ENCODE measurements at places on chromosomes 1 and 21. TPM values are rescaled to one million over a fixed set of nuclear protein-coding genes. Genes with fewer than 3 reads are reported as not detected.

DNA sequence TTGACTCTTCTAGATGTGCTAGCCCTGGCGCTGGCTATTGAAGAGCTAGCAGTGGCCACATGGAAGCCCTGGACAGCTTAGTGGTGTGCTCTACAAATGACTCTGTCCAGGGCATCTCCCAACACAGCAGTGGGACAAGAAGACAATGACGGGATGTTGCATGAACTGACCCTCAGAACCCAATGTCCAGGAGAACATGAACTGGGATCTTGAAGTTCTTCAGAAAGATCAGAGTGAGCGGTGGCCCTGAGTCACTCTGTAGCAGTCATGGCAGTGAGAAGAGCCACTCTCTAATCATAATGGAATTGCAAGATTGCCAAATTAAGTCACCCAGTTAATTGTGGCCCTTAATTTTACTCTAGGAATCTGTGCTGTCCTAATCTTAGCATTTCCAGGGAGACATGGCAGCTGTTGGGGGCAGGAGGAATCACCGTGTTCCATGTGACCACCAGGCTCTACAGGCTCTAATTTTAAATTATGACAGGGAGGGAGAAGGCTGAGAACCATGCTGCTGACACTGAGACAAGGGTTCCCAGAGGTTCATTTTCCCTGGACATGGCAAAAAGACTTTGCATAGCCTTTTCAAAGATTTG, 10.2 kb upstream of the OBSCN start:
- no peak for DNase-seq
- H3K4me1 ChIP-seq = no peaks in the 10 kb centered on the region
- no peak overlapping the region for H3K27ac ChIP-seq
- H3K36me3 ChIP-seq = no peaks in the 10 kb centered on the region

DNA sequence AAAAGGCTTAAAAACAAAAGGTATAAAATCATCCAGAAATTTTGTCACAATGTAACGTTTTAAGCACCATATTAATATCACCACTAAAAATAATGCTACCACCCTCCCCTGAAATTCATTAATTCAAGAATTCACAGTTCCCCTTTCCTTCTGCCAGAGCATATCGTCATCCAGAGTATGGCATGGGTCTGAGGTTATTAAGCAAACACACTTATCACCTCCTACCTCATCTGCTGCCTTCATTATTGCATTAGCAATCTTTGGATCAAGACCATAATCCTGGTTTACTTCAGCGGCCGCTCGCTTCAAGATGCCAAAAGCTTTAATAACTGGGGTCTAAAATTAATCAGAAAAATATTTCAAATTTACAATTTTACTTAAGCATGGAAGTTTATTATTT, 6.2 kb downstream of the FH start:
- DNase-seq = no peak
- H3K36me3 ChIP-seq = peaks cover 59% of the 10 kb centered on the region
- H3K27me3 ChIP-seq = no peaks in the 10 kb centered on the region

DNA sequence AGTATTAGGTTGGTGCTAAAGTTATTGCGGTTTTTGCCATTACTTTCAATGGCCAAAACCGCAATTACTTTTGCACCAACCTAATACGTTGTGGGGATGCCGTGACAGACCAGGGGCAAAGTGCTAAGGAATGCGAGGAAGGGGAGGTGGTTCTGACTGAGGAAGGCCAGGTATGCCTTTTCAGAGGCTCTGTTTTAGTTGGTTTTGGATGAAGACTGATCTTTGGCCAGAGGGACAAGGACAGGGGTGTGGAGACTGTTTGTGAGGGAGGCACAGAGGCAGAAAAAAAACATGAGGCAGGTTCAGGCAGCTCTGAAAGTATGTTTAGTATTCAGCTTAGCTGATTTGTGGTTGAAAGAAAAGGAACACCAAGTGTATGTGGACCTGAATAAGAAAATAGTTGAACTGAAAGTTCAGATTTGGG, 358.2 kb downstream of the RPS6KC1 start:
- H3K27me3 ChIP-seq = peaks cover 61% of the 10 kb centered on the region
- no peaks in the 10 kb centered on the region for H3K36me3 ChIP-seq

GRCh38 chr1:81238129-81238528, 562.6 kb upstream of the ADGRL2 start:
- no peaks in the 10 kb centered on the region for H3K36me3 ChIP-seq
- H3K27ac ChIP-seq = no peak overlapping the region
- H3K4me1 ChIP-seq = no peaks in the 10 kb centered on the region
- H3K4me3 ChIP-seq = peak overlapping the region; percentile 26
- H3K27me3 ChIP-seq = peaks cover 47% of the 10 kb centered on the region

The LRRC3 gene
- total RNA-seq = 4.1 TPM

- H3K27ac ChIP-seq = no peak overlapping the region
- DNase-seq = peak; percentile 15
- H3K4me3 ChIP-seq = no peak overlapping the region
- H3K36me3 ChIP-seq = no peaks in the 10 kb centered on the region
These were observed 21.5 kb downstream of the NFYC start for GRCh38 chr1:40712997-40713396.

DNA sequence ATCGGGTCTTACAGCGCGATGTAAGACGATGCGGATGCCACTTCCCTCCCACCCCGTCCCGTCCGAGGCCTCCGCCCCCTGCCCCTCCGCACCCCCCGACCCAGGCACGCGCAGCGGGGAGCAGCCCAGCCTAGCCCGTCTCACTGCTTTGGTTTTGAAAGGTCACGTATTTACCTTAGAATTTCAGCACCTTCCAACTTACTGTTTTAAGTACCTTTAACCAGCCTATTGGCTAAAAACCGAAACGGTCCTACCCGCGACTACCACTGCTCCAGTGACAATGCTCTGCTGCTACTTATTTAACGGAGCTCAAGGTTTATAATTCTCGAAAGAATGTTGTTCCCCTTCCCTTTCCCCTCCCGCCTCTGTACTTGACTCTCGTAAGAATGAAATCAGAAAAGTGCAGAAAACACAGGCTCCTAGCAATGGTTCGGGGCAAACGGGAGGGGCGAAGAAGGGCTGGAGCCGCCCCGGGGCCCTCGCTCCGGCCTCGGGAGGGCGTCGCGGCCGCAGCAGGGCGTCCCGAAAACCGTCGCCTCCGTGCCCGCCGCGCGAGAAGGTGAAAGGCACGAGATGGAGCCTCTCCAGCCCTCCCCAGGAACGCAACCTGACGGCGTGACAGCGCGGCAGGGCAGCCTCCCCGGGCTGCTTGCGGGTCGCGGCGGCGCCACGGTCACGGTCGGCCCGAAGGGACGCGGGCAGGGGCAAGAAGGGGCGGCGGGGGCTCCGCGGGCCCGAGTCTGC, 667 bp downstream of the TMEM50B start:
- DNase-seq = peak; percentile 33
- H3K4me1 ChIP-seq = no peaks in the 10 kb centered on the region
- H3K27ac ChIP-seq = peak overlapping the region; percentile 67
- no peaks in the 10 kb centered on the region for H3K36me3 ChIP-seq

DNA sequence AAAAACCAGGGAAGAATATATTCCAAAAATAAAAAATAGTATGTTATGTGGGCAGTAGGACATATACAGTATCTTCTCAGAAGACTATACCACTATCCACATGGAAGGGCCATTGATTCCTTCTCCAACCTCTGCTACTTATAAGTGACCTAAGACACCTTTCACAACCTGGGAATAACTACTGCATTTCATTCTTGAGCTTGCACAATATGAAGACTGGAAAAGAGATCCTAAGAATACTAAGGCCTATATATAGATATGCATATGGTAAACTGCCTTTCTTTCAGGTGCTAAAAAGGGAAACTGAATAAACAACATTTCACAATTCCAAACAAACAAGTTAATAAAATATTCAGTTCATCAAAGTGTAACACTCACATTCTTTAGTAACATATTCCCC, 32.0 kb upstream of the SDC3 start:
- no peak overlapping the region for H3K27ac ChIP-seq
- H3K4me3 ChIP-seq = no peak overlapping the region
- no peaks in the 10 kb centered on the region for H3K27me3 ChIP-seq
- peaks cover 66% of the 10 kb centered on the region for H3K36me3 ChIP-seq

- no peaks in the 10 kb centered on the region for H3K27me3 ChIP-seq
- no peak overlapping the region for H3K27ac ChIP-seq
- H3K4me3 ChIP-seq = peak overlapping the region; percentile 89
These were observed 812 bp downstream of the CACHD1 start for GRCh38 chr1:64470665-64471217.

DNA sequence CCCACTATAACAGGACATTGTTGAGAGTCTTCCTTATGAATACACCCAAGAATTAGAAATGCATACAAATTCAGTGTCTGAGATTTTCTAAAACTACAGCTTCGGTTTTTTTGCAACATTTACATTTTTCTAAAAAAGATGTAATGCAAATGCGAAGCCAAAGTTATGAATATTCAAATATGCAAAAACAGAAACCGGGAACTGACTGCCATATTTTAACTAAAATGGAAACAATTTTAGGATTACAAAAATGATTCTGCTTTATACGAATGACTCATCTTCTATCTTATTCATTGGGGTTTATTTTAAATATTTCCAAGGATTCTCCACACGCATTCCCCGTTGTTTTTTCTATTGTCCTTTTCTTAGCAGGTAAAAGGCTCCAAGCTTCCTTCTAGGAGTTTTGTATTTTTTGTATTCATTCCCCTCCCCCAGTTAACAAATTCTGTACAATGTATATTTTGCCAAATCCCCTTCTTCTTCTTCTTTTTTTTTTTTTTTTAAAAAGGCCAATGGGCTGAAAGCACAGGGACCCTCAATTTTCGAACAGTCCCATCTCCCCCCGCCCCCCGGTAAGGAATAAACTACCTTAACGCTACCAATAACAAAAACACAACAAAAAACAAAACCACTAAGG, 1.0 kb downstream of the ARPC5 start:
- H3K27ac ChIP-seq = peak overlapping the region; percentile 71
- peak overlapping the region; percentile 93 for H3K4me3 ChIP-seq
- peaks cover 32% of the 10 kb centered on the region for H3K4me1 ChIP-seq
- peaks cover 16% of the 10 kb centered on the region for H3K36me3 ChIP-seq

GRCh38 chr1:89171067-89171438, 4.8 kb downstream of the GBP7 start:
- H3K27ac ChIP-seq = no peak overlapping the region
- H3K36me3 ChIP-seq = no peaks in the 10 kb centered on the region
- no peak overlapping the region for H3K4me3 ChIP-seq

The ADGRL4 gene
- not detected for total RNA-seq

DNA sequence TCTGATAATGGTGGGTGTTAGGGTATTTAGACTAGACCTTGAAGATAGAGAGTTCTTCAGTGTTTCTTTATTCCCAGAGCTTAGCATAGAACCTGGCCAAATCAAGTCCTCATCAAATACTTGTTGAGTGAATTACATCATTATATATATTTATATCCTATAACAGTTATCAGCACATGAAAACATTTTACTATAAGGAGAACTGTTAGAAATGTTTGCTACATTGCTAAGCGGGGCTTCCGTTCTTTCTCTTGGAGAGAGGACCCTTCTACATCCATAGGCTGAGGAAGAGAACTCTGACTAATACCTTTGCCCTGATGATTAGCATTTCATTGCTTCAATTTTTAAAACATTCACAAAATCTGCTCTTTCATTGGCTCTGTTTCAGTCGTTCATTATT, 66.5 kb upstream of the NBL1 start:
- no peaks in the 10 kb centered on the region for H3K36me3 ChIP-seq
- no peak overlapping the region for H3K27ac ChIP-seq
- no peak overlapping the region for H3K4me3 ChIP-seq
- no peaks in the 10 kb centered on the region for H3K27me3 ChIP-seq
- H3K4me1 ChIP-seq = no peaks in the 10 kb centered on the region
- no peak for DNase-seq

- no peak overlapping the region for H3K27ac ChIP-seq
- no peaks in the 10 kb centered on the region for H3K36me3 ChIP-seq
- peaks cover 5% of the 10 kb centered on the region for H3K4me1 ChIP-seq
- no peak overlapping the region for H3K4me3 ChIP-seq
These were observed 12.9 kb downstream of the GBP2 start for GRCh38 chr1:89112871-89113613.

DNA sequence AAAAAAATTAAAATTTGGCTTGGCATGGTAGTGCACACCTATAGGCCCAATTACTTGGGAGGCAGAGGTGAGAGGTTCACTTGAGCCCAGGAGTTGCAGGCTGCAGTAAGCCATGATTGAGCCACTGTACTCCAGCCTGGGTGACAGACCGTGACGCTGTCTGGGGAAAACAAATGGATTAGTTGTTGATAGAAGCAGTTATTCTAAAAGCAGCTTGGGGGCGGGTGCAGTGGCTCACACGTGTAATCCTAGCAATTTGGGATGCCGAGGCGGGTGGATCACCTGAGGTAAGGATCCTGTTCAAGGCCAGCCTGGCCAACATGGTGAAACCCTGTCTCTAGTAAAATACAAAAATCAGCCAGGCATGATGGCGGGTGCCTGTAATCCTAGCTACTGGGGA, 40.3 kb downstream of the KIF1B start:
- H3K4me3 ChIP-seq = no peak overlapping the region
- DNase-seq = no peak
- H3K4me1 ChIP-seq = peaks cover 19% of the 10 kb centered on the region

The TIE1 gene
- total RNA-seq = 1.5 TPM

The DCST2 gene
- total RNA-seq = 0.18 TPM

DNA sequence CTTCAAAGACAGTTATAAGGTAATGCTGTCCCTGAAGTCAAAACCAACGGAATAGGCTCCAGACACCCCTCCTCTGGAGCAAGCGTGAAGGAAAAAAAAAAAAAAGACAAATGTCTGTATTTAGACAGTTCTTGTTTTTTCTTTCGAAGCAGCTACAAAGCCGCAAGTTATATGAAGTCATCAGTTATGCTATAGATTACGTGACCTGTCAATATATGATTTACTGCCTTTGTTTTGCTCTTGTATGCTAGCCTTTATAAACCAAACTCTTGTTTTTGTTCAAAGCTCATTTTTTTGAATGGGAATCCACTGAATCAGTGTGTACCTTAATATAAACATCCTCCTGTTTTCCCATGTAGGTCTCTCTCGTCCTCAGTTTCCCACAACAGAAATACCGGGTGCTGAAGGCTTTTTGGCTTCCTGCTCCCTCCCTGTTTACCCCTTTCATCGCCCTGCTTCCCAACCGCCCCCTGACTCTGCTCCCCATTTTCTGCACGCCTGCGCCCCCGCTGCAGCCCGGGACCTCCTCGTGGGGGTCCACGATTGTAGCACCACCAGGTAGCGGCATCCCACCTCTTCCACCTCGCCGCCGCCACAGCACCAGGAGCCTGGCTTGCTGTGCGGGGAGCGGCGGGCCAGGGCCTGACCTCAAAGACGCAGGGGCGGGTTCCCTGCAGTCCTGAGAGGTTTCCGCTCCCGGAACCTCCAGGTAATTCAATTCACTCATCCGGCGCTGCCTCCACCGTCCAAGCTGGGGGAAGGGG, 5.2 kb upstream of the ZNF678 start:
- no peak for DNase-seq
- H3K27me3 ChIP-seq = no peaks in the 10 kb centered on the region
- H3K4me1 ChIP-seq = peaks cover 3% of the 10 kb centered on the region
- no peaks in the 10 kb centered on the region for H3K36me3 ChIP-seq
